Glomerular endothelial cell (primary cell): ENCODE measurements at places on chromosomes 1 and 21. TPM values are rescaled to one million over a fixed set of nuclear protein-coding genes. Genes with fewer than 3 reads are reported as not detected.

The MMP23B gene
- total RNA-seq = 0.58 and 3.2 TPM in 2 replicates

The HAPLN2 gene
- total RNA-seq = not detected in 2 replicates

The MANEAL gene
- total RNA-seq = 1.1 and 2.2 TPM in 2 replicates

The KRTAP11-1 gene
- total RNA-seq = not detected in 2 replicates

The FCRL4 gene
- not detected in 2 replicates for total RNA-seq

The MSH4 gene
- not detected in 2 replicates for total RNA-seq

The FCRLA gene
- total RNA-seq = 0.92 TPM in 1 of 2 replicates, not detected in the other

The GPR52 gene
- 2.9 TPM in 1 of 2 replicates, not detected in the other for total RNA-seq

The DCST1 gene
- not detected in 2 replicates for total RNA-seq

The UBASH3A gene
- not detected in 2 replicates for total RNA-seq

The PLCH2 gene
- total RNA-seq = 0.47 TPM in 1 of 2 replicates, not detected in the other

The AKR1A1 gene
- total RNA-seq = 123 and 133 TPM in 2 replicates
